HFFc6 (cell line): ENCODE measurements at places on chromosomes 7 and 10. TPM values are rescaled to one million over a fixed set of nuclear protein-coding genes. Genes with fewer than 3 reads are reported as not detected.

DNA sequence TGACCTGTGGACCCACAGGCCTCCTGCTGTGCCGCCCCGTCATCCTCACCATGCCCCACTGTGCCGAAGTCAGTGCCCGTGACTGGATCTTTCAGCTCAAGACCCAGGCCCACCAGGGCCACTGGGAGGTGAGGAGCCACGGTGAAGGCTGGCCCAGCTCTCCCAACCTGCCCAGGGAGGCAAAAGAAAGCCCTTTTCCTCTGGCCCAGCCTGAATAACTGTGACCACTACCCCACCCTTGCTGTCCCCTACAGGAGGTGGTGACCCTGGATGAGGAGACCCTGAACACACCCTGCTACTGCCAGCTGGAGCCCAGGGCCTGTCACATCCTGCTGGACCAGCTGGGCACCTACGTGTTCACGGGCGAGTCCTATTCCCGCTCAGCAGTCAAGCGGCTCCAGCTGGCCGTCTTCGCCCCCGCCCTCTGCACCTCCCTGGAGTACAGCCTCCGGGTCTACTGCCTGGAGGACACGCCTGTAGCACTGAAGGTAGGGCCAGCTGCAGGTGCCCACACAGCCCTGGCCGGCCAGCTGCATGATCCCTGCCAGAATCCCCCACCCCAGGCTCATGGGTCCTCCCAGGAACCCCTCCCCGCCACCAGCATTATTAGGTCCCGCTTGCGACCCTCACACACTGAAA lies 25.5 kb upstream of the SLC29A3 start:
- DNase-seq, result no peak
- H3K4me1 ChIP-seq, result peaks cover 8% of the 10 kb centered on the region; the same call in 1 of the 2 replicates
- no peak overlapping the region for H3K4me3 ChIP-seq
- H3K27ac ChIP-seq, result no peak overlapping the region
- H3K36me3 ChIP-seq, result no peaks in the 10 kb centered on the region
- H3K27me3 ChIP-seq, result peaks cover 3% of the 10 kb centered on the region

DNA sequence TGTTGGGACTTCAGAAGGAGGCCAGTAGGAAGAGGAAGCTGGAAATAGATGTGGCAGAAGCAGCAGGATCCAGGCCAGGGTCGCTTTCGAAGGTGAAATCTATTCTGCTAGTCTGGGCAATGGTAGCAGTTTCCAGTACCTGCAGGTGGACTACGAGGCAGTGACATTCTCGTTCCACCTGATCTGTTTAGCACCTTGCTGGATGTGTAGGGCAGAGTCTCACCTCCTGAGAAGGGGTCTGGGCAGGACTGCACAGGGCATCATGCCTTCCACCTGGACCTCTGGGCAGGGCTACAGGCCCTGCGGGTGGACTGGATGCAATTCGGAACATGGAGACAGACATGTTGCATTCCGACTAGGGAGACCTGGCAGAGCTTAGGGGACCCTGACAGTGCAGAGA lies 254.8 kb upstream of the ZNF32 start:
- no peak overlapping the region for H3K27ac ChIP-seq
- no peaks in the 10 kb centered on the region for H3K36me3 ChIP-seq
- H3K4me1 ChIP-seq, result peaks cover 42% of the 10 kb centered on the region
- peaks cover 2% of the 10 kb centered on the region; the same call in 1 of the 2 replicates for H3K27me3 ChIP-seq

DNA sequence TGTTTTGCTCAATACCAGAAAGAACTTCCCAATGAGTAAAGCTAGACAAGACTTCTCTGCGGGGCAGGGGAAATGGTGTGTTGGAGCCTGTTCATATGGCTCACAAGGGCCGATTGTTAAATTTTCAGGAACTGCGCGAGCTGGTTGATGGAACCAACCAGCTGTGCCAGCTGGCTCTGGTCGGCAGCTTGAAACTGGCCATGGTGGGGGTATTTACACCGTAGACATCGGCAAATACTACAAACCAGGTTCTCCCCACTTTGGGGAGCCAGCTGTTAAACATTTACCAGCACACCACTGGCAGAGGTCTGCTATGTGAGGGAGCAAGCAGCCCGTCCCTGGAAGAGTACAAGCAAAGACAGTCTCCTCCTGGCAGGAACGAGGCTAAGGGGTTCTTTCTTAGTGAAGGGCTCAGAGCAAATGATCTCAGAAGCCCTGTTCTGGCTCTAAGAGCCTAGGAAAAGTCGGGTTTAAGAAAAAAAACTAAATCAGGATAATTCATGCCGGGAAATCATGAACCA lies 8.8 kb upstream of the ZMIZ1 start:
- no peak overlapping the region for H3K4me3 ChIP-seq
- H3K27ac ChIP-seq, result no peak overlapping the region
- no peaks in the 10 kb centered on the region for H3K36me3 ChIP-seq
- H3K4me1 ChIP-seq, result no peaks in the 10 kb centered on the region

- no peaks in the 10 kb centered on the region for H3K27me3 ChIP-seq
- H3K4me3 ChIP-seq, result no peak overlapping the region
- peaks cover 68% of the 10 kb centered on the region for H3K4me1 ChIP-seq
- H3K36me3 ChIP-seq, result peaks cover 43% of the 10 kb centered on the region
- DNase-seq, result no peak
- peak overlapping the region; percentile 12 for H3K27ac ChIP-seq
Observed at GRCh38 chr7:17315974-17316373, 17.5 kb downstream of the AHR start.

DNA sequence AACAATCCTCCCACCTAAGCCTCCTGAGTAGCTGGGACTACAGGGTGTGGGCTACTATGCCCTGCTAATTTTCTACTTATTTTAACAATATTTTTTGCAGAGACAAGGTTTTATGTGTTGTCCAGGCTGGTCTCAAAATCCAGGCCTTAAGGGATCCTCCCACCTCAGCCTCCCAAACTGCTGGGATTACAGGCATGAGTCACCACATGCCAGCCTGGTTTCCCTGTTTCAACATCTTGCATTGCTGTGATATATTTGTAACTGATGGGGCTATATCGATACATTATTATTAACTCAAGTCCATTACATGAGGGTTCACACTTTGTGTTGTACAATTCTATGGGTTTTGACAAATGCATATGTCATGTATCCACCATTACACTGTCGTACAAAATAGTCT lies 41.9 kb upstream of the OGDHL start:
- H3K27ac ChIP-seq, result no peak overlapping the region
- no peak for DNase-seq
- H3K4me3 ChIP-seq, result no peak overlapping the region

DNA sequence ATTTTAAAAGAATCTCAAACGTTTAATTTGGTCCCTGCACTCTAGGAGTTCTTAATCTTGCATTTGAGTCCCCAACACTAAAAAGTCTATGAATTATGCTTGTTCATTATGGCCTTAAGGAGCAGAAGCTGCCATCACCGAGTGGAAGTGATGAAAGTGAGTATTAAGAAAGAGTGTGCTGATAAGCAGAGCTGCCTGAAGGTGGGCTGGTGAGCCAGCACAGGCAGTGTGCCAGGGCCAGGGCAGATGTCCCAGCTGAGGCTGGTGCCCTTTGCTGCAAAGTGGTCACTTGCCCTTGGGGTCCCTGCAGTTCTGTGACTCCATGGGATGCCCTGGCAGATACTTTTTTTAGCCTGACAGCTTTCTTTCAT lies 72.9 kb upstream of the LOXL4 start:
- peaks cover 55% of the 10 kb centered on the region for H3K4me1 ChIP-seq
- 0 out of 2 replicates have a peak, but pooled peaks cover under 1% of the 10 kb centered on the region for H3K36me3 ChIP-seq
- H3K27ac ChIP-seq, result peak overlapping the region; percentile 30; the same call in 1 of the 2 replicates
- no peak overlapping the region for H3K4me3 ChIP-seq
- no peak for DNase-seq

- no peaks in the 10 kb centered on the region for H3K36me3 ChIP-seq
- no peaks in the 10 kb centered on the region for H3K4me1 ChIP-seq
- peak; percentile 8 for DNase-seq
Observed at GRCh38 chr10:23294638-23295247, 49.9 kb downstream of the C10orf67 start.

DNA sequence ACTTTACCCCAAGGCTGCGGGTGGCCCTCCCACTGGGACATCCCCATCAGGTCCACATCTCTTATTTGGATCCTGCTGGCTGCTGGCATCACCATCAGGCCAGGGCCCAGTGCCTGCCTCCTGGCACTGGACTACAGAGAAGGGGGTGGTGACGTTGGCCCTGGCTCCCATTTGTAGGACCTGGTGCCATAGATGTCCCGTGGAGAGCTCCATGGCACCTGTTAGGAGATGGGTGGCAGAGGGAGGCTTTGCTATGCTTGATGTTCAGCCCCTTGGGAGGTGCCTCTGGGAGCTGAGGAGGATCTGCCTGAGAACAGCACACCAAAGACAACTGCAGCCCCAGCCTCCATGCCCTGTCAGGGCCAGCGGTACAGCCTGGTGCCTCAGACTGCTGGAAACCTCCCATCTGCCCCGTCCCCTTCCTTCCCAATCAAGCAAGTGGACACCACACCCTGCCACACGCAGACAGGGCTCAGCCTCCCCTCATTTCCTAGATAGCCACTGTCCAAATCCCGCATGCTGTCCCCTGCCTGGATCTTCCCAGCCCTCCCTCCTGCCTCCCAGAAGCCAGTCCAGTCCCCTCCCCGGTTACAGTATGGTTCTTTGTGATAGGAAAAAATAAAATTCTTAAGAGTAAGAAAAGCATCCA lies 230.0 kb upstream of the GRB10 start:
- H3K27ac ChIP-seq, result no peak overlapping the region
- DNase-seq, result no peak
- H3K4me1 ChIP-seq, result peaks cover 25% of the 10 kb centered on the region
- no peak overlapping the region for H3K4me3 ChIP-seq
- peaks cover 21% of the 10 kb centered on the region for H3K27me3 ChIP-seq
- H3K36me3 ChIP-seq, result no peaks in the 10 kb centered on the region

DNA sequence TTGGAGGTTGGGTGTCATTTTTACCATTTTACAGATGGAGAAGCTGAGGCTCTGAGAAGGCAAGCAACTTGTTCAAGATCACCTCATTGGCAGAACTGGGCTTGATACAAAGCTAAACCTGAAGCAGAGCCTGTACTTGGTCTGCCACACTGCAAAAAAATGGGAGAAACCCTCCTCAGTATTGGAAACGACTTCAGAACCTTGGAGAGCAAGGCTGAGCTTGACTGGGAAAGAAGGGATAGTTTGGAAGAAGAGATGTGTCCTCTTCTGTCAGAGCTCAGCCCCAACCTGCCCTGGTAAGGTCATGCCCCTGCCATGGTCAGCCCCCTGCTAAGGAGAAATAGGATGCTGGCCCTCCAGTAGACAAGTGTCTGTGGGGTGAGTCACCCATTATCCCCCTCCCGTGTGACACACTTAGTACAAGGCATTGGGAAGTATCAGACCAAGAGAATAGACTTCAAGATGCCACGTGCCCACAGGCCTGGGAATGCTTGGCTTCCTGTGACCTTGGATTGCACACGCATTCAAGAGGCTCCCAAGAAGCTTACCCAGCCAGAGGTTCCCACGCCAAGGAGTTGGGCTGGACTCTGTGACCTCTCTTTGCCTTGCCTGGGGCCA lies 56.2 kb upstream of the SMNDC1 start:
- H3K36me3 ChIP-seq, result no peaks in the 10 kb centered on the region
- DNase-seq, result no peak
- peaks cover 66% of the 10 kb centered on the region for H3K4me1 ChIP-seq

GRCh38 chr10:131574707-131575430 lies 263.3 kb upstream of the TCERG1L start:
- DNase-seq, result no peak
- no peak overlapping the region for H3K27ac ChIP-seq
- no peaks in the 10 kb centered on the region for H3K36me3 ChIP-seq
- H3K4me3 ChIP-seq, result no peak overlapping the region

DNA sequence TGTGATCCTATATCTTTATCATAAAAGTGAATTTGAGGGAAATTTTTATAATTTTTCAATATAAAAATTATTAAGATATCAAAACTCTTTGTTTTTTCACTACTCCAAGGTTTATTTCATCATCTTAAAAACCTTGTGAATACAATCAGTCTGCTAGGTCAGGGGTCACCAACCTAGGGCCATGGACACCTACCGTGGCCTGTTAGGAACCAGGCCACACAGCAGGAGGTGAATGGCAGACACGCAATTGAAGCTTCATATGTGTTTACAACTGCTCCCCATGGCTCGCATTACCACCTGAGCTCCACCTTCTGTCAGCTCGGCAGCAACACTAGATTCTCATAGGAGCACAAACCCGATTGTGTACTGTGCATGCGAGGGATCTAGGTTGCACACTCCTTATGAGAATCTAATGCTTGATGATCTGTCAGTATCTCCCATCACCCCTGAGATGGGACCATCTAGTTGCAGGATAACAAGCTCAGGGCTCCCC lies 271.2 kb upstream of the C7orf33 start:
- no peaks in the 10 kb centered on the region for H3K27me3 ChIP-seq
- no peak overlapping the region for H3K27ac ChIP-seq
- H3K4me3 ChIP-seq, result no peak overlapping the region
- no peaks in the 10 kb centered on the region for H3K4me1 ChIP-seq
- H3K36me3 ChIP-seq, result no peaks in the 10 kb centered on the region

The TMEM229A gene
- total RNA-seq, result not detected in 2 replicates

The DLG5 gene
- 48.2 and 51.1 TPM in 2 replicates for total RNA-seq

The HABP2 gene
- not detected in 3 replicates for total RNA-seq

The CCAR1 gene
- total RNA-seq, result 46.2 to 71.2 TPM (median 48.1 TPM) in 3 replicates
